CD4-positive, alpha-beta T cell treated with Interleukin-10 for 1 hour (primary cell): ENCODE measurements at places on chromosomes 16 and 17.

DNA sequence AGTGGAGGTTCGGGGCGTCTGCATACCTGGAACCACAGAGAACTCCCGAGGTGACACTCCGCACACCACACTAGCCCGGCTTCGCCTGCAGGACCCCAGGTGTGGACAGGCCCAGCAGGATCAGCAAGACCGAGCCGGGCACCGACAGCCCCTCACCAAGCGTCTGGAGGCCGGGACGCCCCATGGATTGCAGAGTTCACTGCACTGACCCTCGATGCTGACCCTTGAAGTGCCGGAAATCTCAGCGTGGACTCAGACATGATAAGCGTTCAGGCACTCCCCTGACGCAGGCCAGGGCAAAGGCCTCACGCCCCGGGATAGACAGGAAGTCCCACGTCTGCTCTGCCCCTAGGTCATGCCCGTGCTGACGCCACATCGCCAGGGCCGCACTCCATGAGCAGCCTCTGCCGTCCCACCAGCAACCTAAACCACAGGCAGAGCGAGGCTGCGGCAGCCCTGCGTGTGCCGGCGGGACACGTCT, 26.0 kb downstream of the ACSF3 start:
- DNase-seq, result no peak

DNA sequence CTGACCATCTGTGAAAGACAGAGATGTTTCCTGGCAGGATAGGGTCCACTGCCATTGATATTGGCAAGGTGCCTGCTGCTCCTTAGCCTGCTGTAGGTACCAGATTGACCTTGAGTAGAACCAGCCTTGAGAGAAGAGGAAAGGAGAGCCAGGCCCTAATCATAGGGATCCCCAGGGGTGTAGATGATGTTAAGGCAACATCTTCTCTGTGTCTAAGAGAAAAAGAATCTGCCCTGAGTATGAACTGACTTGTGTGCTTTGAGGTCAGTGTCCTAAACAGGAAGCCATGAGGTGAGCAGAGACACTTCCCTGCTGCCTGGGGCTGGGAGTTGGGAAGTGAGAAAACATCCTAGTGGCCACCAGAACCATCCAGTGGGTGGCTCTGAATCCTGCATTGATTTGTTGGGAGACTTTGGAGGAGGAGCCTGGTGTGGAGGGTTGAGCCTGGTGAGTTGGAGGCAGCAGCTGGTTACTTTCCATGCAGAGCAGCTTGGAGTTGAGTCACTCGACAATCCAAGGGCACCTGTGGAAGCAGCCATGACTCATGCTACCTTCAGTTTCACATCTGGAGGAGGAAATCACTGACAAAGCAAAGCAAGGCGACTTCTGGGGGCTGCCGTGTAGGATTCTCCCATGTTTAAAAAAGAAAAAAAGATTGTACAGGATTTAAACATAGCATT, 47.8 kb downstream of the BMERB1 start:
- DNase-seq, result no peak

- DNase-seq, result no peak
Observed at GRCh38 chr17:19877364-19877945, 9.7 kb upstream of the ULK2 start.

DNA sequence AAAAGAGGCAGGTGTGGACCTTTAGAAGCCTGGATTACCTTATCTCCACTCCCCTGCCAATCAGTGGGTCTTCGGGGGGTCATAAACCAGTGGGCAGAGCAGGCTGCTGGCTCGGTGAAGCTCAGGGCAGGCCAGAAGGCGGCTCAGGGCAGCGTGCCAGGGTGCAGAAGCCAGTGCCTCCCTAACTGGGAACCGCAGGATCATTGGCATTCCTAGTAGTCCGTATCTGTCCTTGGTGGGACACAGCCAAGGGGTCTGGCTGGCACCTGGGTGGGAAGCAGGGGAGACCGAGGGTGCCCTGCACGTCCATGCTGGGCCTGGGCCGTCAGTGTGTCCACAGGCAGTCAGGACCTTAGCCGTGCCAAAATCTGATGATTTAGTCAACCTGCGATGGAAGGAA, 76.8 kb downstream of the SEC14L1 start:
- DNase-seq, result no peak

DNA sequence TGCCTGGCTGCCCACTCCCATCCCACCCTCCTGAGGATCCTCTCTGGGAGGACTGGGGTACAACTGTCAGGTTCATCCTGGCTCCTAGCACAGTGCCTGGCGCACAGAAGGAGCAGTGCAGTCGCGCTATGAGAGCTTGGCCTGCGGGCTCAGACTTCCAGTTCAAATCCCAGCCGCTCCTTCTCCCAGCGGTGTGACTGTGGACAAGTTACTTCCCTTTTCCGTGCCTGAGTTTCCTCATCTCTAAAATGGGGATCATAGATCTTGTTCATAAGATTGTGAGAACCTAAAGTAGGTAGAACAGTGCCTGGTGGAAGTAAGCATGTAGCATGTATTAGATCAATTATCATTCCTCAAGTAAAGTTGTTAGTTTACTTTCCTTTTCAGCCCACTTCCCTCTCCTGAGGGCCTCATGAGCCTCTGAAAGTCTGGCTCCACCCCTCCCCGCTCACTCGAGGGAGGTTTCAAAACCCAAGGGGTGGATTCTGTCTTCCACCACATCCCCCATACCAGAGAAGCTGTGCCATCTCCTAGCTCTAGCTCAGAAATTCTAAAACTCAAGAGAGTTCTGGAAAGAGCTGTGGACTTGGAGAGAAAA, 19.9 kb upstream of the COL1A1 start:
- no peak for DNase-seq

DNA sequence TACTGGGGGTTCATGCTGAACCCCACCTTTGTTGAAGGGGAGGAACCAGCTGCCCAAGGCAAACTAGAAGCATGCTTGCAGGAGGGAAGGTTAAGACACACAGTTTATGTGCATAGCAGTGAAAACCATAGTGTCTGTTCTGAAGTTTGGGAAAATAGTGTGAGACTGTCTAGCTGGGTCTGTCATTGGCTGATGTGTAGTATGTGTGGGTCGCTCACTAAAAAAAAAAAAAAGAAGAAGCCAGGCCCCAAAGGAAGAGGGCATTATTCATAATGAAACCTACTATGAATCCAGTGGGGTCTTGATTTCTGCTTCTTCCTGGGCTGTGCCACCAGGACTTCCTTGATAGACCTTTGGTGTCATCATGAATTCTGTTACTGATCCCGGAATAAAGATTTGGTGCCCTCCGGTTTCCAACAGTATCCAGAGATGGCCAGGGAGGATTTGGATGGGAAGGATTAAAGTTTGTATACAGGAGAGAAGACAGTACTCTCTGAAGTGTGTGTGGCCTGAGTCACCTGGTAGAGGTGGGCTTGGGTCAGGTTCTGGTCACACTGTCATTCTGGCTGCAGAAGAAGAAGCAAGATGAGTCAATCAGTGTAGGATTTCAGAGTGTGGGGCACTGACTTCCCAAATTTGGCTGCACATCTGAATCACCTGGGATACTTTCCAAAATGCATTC, 220.3 kb downstream of the PRKCA start:
- no peak for DNase-seq

DNA sequence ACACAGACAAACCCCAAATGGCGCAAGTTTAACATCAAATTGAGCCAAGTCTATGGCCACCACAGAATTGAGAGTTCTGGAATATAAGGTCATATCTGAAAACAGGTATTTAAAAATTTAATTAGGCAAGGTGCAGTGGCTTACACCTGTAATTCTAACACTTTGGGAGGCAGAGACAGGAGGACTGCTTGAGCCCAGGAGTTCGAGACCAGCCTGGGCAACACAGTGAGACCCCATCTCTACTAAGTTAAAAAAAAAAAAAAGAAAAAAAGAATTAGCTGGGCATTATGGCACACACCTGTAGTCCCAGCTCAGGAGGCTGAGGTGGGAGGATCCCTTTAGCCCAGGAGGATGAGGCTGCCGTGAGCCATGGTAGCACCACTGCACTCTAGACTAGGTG, 19.1 kb downstream of the NFE2L1 start:
- DNase-seq, result no peak

GRCh38 chr16:29926711-29927052, 656 bp upstream of the KCTD13 start:
- no peak for DNase-seq

- DNase-seq, result no peak
Observed at GRCh38 chr17:34822007-34822739, 139.1 kb downstream of the CCT6B start.

DNA sequence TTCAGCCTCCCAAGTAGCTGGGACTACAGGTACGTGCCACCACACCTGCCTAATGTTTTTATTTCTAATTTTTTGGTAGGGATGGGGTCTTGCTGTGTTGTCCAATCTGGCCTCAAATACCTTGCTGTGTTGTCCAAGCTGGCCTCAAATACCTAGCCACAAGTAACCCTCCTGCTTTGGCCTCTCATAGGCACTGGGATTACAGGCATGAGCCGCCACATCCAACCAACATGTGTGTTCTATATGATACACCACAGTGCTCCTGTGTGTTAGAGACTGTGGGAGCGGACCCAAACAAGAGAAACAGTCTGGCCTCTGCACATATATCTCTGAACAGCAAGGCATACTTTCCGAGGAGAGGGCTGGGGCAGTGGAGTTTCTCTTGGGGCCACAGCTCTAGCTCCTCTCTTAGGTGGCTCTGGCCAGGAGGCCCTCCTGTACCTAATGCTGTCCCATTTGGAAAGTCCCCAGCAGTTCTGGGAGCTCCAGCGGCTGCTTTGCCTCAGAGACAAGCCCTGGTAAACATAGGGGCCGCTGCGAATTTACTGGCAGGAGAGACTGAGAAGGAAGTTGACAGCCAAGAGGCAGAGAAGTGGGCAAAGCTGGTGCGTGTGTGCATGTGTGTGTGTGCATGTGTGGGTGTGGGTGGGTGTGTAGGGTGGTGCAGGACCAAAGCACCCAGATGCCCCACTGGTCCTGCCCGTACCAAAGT, 95.0 kb downstream of the RAB11FIP4 start:
- DNase-seq, result no peak

GRCh38 chr17:82696916-82697807, 1.3 kb downstream of the RAB40B start:
- no peak for DNase-seq

- DNase-seq, result no peak
Observed at GRCh38 chr16:78116946-78117345, 17.5 kb downstream of the WWOX start.

DNA sequence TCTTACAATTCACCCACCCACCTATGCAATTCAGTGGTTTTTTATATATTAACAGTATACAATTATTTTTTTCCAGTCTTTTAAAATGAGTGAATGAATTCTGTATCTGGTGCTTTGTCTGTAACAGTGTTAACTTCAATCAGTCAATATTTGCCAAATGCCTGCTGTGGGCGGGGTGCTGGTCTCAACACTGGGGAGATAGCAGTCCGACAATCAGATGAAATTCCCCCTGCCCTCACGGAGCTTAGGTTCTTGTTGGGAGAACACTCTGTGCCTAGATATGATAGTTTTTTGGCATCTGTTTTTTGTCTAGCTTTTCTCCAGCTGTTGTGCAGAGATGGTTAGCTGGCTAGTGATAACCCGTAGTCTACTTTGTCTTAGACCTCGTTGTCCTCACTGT, 201.1 kb downstream of the SNX29 start:
- DNase-seq, result no peak

DNA sequence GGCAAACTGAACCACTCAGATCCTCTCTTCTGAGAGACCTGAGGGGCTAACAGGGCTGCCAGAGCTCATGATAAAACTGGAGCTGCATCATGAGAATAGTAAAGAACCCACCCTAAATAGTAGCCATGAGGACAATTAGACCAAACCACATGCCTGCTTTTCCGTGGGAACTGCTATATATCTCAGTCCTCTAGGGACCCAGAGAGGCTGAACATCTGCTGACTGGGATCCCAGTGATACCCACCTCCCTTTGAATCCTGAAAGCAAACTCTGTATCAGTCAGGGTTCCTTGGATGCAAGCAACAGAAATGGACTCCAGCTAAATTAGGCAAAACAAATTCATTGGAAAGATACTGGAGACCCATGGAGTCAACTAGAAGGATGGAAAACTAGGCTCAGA, 6.5 kb downstream of the MT1X start:
- DNase-seq, result no peak

DNA sequence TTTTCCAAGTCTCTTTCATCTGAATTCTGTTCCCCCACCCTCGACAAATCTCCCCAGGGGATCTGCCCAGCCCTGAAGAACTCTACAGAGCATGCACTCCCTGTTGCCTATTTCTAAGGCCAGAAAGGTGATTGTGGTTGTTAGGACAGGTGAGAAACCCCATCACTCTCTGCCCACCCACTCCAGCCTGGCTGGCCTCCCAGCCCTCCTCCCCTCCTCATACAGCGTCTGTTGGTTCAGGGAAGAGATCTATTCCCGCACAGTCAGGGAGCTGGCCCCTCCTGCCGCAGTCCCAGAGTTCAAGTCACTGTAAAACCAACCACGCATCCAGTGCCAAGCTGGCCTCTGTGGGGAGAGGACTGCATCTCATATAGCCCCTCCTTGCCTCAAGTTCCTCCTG, 98.7 kb downstream of the KCNJ12 start:
- DNase-seq, result no peak

DNA sequence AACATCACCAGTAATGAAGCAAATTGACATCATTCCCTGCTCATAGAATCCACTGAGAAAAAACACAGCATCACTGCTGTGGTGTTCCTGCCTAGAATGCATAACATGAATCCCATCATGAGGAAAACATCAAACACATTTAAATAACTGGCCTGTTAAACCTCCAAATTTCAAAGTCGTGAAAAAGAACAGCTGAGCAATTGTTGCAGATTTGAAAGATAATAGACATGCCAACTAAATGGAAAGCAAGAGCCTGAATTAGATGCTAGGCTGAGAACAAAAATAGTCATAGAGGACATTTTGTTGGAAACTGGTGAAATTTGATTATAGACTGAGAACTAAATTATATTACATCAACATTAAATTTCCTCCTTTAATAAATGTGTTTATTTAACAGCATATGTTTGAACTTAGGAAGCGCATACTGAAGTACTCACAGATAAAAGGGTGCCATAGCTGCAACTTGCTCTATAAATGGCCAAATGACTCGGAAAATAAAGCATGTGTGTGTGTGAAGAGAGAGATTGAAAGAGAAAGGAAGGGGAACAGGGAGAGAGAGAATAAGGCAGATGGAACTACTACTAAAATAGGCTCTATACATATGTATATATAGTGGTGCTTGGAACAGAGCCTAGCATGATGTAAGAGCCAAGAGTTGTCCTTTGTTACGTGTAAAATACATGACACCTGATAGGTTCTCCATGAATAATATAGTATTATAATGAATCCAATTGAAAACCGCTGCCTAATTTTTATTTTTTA, 305.0 kb upstream of the MON1B start:
- no peak for DNase-seq
